ENCODE measurements at places on chromosomes 13 and 19.

DNA sequence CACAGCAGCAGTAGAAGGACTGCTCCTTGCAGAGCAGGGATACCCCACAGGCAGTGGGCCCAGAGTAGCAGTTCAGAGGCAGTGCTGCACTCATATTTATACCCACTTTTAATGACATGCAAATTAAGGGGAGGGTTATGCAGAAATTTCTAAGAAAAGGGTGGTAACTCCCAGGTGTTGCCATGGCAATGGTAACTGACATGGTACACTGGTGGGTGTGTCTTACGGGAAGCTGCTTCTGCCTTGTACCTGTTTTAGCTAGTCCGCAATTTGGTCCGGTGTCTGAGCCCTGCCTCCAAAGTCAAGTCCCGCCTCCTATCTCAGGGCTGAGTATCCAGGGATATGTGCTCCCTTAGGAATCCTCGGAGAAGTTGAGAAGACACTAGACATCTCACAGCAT, 79.2 kb upstream of the UQCRFS1 start:
- DNase-seq, result no peak

- DNase-seq, result no peak
These were observed 109.5 kb upstream of the TSC22D1 start for GRCh38 chr13:44685641-44686040.

GRCh38 chr19:35913589-35913988, 5.5 kb upstream of the TYROBP start:
- DNase-seq, result no peak

DNA sequence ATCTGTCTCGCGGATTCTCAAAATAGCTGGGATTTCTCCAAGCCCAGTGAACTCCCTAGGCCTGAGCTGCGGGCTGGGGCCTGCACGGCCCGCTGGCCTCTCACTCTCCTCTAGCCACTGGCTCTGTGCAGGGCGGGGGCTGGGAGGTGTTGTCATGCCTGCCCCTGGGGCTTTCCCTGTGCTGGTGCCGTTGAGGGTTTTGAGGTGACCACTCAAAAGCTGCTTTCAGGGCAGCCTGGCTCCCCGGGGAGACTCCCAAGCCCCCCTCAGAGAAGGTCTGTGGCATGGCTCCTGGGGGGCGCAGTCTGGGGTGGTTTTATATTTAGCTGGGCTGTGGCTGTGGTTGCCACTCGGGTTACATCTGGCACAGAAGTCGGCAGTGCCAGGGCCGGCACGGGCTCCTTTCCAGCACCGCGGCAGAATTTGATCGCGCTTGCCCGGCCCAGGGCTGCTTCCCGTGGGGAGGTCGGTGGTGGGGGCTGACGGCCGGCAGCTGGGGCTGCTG, 10.0 kb downstream of the NDUFB7 start:
- peak; percentile 63 for DNase-seq

- no peak for DNase-seq
These were observed 25.6 kb upstream of the ZNF91 start for GRCh38 chr19:23420824-23421223.
